MCF 10A (cell line): ENCODE measurements at places on chromosomes 7 and 10. TPM values are rescaled to one million over a fixed set of nuclear protein-coding genes. Genes with fewer than 3 reads are reported as not detected.
A peak's percentile ranks its signal among the peaks of the same experiment; 100 is the strongest.

Gene ZNF479
- total RNA-seq = not detected in 2 replicates

- no peak for DNase-seq
Measured at GRCh38 chr10:28807760-28808613, 130.7 kb downstream of the BAMBI start.

DNA sequence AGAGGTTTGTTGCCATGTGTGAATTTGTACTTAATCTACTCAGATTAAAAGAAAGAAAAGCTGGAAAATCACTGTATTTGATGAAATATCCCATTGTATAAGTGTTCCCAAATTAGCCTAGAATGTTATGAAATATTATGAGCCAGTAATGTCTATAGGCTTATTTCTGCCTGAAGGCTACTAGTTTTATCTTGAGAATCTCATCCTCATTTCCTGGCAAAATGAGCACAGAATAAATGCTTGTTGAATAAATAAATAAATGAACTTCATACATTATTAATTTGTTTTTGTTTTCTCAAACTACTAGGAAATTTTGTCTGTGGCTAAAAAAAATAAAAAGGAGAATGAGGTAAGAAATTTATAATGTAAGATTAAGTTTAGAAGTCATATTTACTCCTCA lies 25.5 kb downstream of the HELLS start:
- peak; percentile 7 for DNase-seq

- no peak for DNase-seq
Measured at GRCh38 chr10:17216901-17217395, 11.1 kb upstream of the VIM start.

GRCh38 chr10:103859161-103860086 lies 4.0 kb upstream of the SH3PXD2A start:
- peak; percentile 77 for DNase-seq
